Activated naive CD4-positive, alpha-beta T cell treated with anti-CD3 and anti-CD28 coated beads for 36 hours (primary cell): ENCODE measurements at places on chromosomes 7 and 10. TPM values are rescaled to one million over a fixed set of nuclear protein-coding genes. Genes with fewer than 3 reads are reported as not detected.

DNA sequence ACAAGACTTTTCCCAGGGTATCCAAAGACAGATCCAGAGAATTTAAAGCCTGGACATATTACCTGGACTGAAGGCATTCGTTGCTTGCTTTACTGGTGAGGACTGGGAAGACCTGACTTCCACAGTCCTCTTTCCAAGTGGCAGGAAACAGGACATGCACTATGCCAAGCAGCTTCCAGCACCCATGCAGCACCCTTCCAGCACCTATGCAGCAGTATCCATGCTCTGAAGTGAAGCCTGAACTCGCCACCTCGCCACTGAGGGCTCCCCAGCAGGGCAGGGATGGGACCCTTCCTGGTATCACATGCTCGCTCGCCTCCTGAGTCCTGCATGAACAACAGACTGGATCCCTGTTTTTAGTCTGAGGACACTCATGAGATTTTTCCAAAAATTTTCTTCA, 189.9 kb upstream of the KLF14 start:
- peaks cover 69% of the 10 kb centered on the region for H3K36me3 ChIP-seq
- no peak overlapping the region for H3K4me3 ChIP-seq
- DNase-seq = no peak
- H3K27ac ChIP-seq = peak overlapping the region; percentile 94
- H3K4me1 ChIP-seq = peaks cover 95% of the 10 kb centered on the region

The OR6B1 gene
- total RNA-seq = not detected

GRCh38 chr10:86657396-86658011, 3.2 kb downstream of the OPN4 start:
- no peaks in the 10 kb centered on the region for H3K4me1 ChIP-seq
- no peak for DNase-seq
- no peaks in the 10 kb centered on the region for H3K27me3 ChIP-seq
- H3K27ac ChIP-seq = no peak overlapping the region

The SP4 gene
- total RNA-seq = 15.4 TPM

- H3K4me1 ChIP-seq = peaks cover 29% of the 10 kb centered on the region
- H3K27ac ChIP-seq = no peak overlapping the region
- H3K36me3 ChIP-seq = no peaks in the 10 kb centered on the region
Observed at GRCh38 chr7:36670585-36671431, 53.5 kb downstream of the AOAH start.

DNA sequence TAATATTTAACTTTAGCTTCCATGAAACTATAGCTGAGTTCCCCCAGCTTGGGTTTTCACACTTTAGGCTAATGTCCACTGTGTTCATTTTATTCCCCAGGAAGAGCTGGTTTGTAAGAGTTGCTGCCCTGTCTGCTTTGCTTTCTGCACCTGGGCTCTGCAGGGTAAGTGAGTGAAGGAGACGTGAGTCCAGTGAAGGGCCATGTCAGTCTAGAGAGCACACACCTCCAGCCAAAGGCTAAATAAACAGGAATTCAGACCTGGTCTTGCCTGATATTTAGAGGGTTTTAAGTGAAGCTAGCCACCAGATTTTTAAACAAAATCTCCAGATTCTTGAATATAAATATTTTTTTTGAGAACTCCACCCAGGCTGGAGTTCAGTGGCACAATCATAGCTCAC, 24.5 kb upstream of the FZD1 start:
- H3K4me1 ChIP-seq = no peaks in the 10 kb centered on the region
- no peaks in the 10 kb centered on the region for H3K36me3 ChIP-seq
- H3K4me3 ChIP-seq = no peak overlapping the region
- DNase-seq = no peak

The EBLN1 gene
- total RNA-seq = not detected

DNA sequence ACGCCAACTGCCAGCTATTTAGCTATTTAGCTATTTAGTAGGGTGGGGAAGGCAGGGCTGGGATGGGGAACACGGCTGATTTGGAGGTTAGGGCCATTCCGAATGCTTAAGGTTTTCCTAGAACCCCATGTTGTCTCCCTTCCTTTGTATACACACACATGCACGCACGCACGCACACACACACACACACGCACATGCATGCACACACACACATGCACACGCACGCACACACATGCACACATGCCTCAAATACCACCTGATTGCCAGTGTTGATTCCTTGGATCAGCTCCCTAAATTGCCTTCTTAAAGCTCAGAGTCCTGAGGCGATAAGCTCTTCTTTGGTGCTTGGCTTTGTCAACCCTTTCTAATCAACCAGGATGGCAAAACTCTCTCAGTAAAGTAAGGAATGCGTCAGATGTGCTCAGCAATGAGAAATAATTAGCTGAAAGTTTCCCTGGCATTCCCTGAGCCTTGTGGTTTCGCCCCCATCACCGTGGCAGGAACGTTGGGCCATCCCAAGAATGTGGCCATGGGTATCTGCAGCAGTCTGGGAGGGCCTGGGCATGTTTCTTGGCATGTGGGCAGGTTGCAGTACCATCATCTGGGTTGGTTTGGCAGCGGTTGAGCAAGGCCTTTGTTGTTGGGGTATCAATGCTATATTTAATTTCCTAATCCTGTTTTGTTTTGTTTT, 305.6 kb downstream of the LRMDA start:
- no peak overlapping the region for H3K4me3 ChIP-seq
- no peak overlapping the region for H3K27ac ChIP-seq
- H3K27me3 ChIP-seq = no peaks in the 10 kb centered on the region
- no peaks in the 10 kb centered on the region for H3K36me3 ChIP-seq
- H3K4me1 ChIP-seq = no peaks in the 10 kb centered on the region

The TACC2 gene
- not detected for total RNA-seq

DNA sequence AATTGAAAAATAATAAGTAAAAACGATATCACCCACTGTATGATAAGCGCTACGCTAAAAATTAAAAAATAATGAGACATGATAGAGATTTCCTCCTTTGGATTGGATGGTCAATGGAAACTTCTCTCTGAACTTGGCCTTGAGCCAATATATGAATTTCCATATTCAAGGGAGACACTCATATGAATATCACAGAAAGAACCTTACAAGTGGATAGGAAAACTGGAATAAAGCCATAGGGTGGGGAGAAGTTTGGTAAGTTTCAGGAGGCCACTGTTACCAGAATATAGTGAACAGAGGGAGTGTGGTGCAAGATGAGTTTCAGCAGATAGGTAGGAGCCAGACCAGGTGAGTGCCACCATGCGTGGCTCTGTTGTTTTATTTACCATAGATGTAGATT, 147.2 kb downstream of the SEM1 start:
- no peak overlapping the region for H3K27ac ChIP-seq
- no peak for DNase-seq
- H3K4me3 ChIP-seq = no peak overlapping the region
- H3K36me3 ChIP-seq = no peaks in the 10 kb centered on the region
- no peaks in the 10 kb centered on the region for H3K4me1 ChIP-seq

The FGFBP3 gene
- 1.2 TPM for total RNA-seq

- no peak overlapping the region for H3K27ac ChIP-seq
- no peaks in the 10 kb centered on the region for H3K4me1 ChIP-seq
- peaks cover 12% of the 10 kb centered on the region for H3K27me3 ChIP-seq
Observed at GRCh38 chr7:50584386-50584785, 19.2 kb upstream of the DDC start.

GRCh38 chr7:22125436-22125835, 179.7 kb upstream of the CDCA7L start:
- no peak overlapping the region for H3K27ac ChIP-seq
- H3K27me3 ChIP-seq = peaks cover 5% of the 10 kb centered on the region
- H3K4me3 ChIP-seq = no peak overlapping the region
- no peaks in the 10 kb centered on the region for H3K36me3 ChIP-seq
- peaks cover 9% of the 10 kb centered on the region for H3K4me1 ChIP-seq

GRCh38 chr10:133411523-133412380, 12.7 kb downstream of the SPRN start:
- peaks cover 16% of the 10 kb centered on the region for H3K4me1 ChIP-seq
- H3K4me3 ChIP-seq = no peak overlapping the region
- peaks cover 82% of the 10 kb centered on the region for H3K36me3 ChIP-seq
- no peaks in the 10 kb centered on the region for H3K27me3 ChIP-seq
- no peak overlapping the region for H3K27ac ChIP-seq

The NEBL gene
- total RNA-seq = not detected

DNA sequence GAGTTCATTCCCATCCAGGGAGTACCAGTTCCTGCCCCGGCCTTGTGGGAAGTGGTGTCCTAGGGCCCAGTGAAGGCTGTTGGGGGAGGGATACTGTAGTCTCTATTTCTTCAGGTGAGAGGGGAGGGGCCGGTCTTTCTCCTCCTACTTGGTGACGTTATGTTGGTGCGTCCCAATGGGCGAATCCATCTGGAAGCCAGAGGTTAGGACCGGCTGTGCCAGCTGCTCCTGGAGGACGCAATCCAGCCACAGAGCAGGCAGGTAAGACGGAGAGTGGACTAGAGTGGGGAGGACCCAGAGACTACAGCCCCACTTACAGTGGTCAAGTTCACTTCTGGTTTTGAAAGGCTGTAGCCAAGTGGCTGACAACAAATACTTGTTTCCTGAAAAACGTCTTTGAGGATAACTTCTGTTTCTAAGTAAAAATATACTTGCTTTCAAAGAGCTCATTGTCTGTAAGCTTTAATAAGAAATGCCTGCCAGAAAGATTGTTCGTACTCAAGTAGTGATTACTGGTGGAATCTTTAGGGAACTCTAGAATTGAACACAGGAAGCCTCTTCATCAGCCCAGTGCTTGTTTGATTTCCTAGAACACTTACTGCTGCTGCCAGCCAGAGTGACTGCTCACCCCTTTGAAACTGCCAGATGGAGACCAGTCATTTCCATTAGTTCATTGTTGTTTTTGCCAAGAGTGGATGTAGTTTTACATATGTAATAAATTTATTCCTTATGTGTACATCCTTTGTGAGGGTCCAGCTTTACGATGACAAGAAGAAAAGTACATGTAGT, 25.4 kb downstream of the RBM33 start:
- no peak for DNase-seq
- H3K36me3 ChIP-seq = peaks cover 19% of the 10 kb centered on the region
- no peak overlapping the region for H3K27ac ChIP-seq
- no peak overlapping the region for H3K4me3 ChIP-seq
- H3K4me1 ChIP-seq = peaks cover 51% of the 10 kb centered on the region

- H3K27ac ChIP-seq = no peak overlapping the region
- no peaks in the 10 kb centered on the region for H3K36me3 ChIP-seq
- no peaks in the 10 kb centered on the region for H3K4me1 ChIP-seq
- no peaks in the 10 kb centered on the region for H3K27me3 ChIP-seq
- no peak for DNase-seq
Observed at GRCh38 chr7:148461392-148462179, 129.0 kb upstream of the C7orf33 start.

- no peak overlapping the region for H3K4me3 ChIP-seq
- peaks cover 12% of the 10 kb centered on the region for H3K4me1 ChIP-seq
- DNase-seq = no peak
- no peak overlapping the region for H3K27ac ChIP-seq
Observed at GRCh38 chr10:4263601-4263921, 478.6 kb upstream of the KLF6 start.

The PNLIPRP1 gene
- total RNA-seq = not detected

- H3K27me3 ChIP-seq = no peaks in the 10 kb centered on the region
- H3K27ac ChIP-seq = no peak overlapping the region
- H3K4me3 ChIP-seq = no peak overlapping the region
- no peaks in the 10 kb centered on the region for H3K36me3 ChIP-seq
- no peak for DNase-seq
- no peaks in the 10 kb centered on the region for H3K4me1 ChIP-seq
Observed at GRCh38 chr10:42980553-42981357, 96.1 kb upstream of the RET start.

- no peak overlapping the region for H3K27ac ChIP-seq
- H3K4me3 ChIP-seq = no peak overlapping the region
- H3K4me1 ChIP-seq = peaks cover 4% of the 10 kb centered on the region
- no peaks in the 10 kb centered on the region for H3K36me3 ChIP-seq
- H3K27me3 ChIP-seq = peaks cover 5% of the 10 kb centered on the region
Observed at GRCh38 chr7:154903083-154903731, 99.7 kb downstream of the PAXIP1 start.

- H3K27ac ChIP-seq = no peak overlapping the region
- no peak overlapping the region for H3K4me3 ChIP-seq
- no peaks in the 10 kb centered on the region for H3K4me1 ChIP-seq
- no peaks in the 10 kb centered on the region for H3K36me3 ChIP-seq
- no peak for DNase-seq
- H3K27me3 ChIP-seq = no peaks in the 10 kb centered on the region
Observed at GRCh38 chr10:46312953-46313352, 26.2 kb downstream of the ANTXRL start.

GRCh38 chr7:2159176-2159520, 73.6 kb downstream of the MAD1L1 start:
- peaks cover 3% of the 10 kb centered on the region for H3K36me3 ChIP-seq
- no peaks in the 10 kb centered on the region for H3K4me1 ChIP-seq
- DNase-seq = no peak
- H3K27ac ChIP-seq = no peak overlapping the region
- no peak overlapping the region for H3K4me3 ChIP-seq

GRCh38 chr10:4280461-4281189, 495.6 kb upstream of the KLF6 start:
- no peak overlapping the region for H3K4me3 ChIP-seq
- no peak overlapping the region for H3K27ac ChIP-seq
- H3K4me1 ChIP-seq = no peaks in the 10 kb centered on the region
- H3K36me3 ChIP-seq = no peaks in the 10 kb centered on the region
- no peak for DNase-seq

- H3K27ac ChIP-seq = no peak overlapping the region
- peaks cover 17% of the 10 kb centered on the region for H3K27me3 ChIP-seq
- H3K4me1 ChIP-seq = peaks cover 4% of the 10 kb centered on the region
- DNase-seq = no peak
Observed at GRCh38 chr10:98312822-98313221, 44.8 kb upstream of the LOXL4 start.

DNA sequence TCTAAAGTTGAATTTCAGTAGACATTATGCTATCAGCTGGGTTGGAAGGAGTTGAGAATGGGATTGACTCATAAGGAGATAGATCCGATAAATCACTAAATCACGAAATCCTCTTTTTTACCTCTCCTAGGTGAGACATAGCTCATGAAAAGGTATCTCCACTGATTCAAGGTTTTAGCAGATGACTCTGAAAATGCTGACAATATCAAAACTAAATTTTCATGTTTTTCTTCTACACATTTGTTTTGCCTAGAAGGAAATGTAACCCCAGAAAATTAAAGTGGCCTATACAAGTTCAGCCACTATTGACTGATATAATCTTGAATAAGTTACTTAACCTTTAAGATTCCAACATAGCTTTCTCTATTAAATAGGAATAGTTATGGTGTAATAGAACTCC, 82.2 kb upstream of the VWDE start:
- no peak overlapping the region for H3K27ac ChIP-seq
- H3K4me1 ChIP-seq = peaks cover 14% of the 10 kb centered on the region
- no peaks in the 10 kb centered on the region for H3K36me3 ChIP-seq
- no peak overlapping the region for H3K4me3 ChIP-seq
- H3K27me3 ChIP-seq = no peaks in the 10 kb centered on the region

GRCh38 chr7:138978541-138979184, 2.5 kb downstream of the KIAA1549 start:
- no peak overlapping the region for H3K4me3 ChIP-seq
- H3K27ac ChIP-seq = no peak overlapping the region
- H3K4me1 ChIP-seq = peaks cover 8% of the 10 kb centered on the region
- H3K36me3 ChIP-seq = no peaks in the 10 kb centered on the region
- peaks cover 36% of the 10 kb centered on the region for H3K27me3 ChIP-seq

The SBDS gene
- 46.0 TPM for total RNA-seq

The CREB5 gene
- total RNA-seq = 0.48 TPM
